ENCODE measurements at places on chromosomes 16 and 17.
A peak's percentile ranks its signal among the peaks of the same experiment; 100 is the strongest.

GRCh38 chr16:88523309-88524161 is 46.7 kb upstream of the ZC3H18 start:
- DNase-seq: no peak

DNA sequence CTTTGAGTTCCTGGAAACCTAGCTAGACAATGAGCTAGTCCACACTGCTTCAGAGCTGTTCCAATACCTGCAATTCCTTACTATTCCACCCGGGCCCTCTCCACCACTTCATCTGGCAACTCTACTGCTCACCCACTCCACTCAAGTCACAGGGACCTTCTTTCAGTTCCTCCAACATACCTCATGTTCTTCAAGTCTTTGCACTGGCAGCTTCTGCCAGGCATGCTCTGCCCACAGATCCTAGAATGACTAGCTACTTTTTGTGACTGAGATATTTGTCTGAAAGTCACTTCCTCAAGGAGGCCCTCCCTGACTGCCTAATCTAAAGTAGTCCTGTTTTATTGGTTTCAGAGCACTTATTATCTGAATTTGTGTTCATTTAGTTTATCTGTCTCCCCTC is 86.4 kb downstream of the TEX14 start:
- DNase-seq: no peak

- peak; percentile 61 for DNase-seq
Observed at GRCh38 chr16:88700636-88701482, 5.3 kb downstream of the RNF166 start.

DNA sequence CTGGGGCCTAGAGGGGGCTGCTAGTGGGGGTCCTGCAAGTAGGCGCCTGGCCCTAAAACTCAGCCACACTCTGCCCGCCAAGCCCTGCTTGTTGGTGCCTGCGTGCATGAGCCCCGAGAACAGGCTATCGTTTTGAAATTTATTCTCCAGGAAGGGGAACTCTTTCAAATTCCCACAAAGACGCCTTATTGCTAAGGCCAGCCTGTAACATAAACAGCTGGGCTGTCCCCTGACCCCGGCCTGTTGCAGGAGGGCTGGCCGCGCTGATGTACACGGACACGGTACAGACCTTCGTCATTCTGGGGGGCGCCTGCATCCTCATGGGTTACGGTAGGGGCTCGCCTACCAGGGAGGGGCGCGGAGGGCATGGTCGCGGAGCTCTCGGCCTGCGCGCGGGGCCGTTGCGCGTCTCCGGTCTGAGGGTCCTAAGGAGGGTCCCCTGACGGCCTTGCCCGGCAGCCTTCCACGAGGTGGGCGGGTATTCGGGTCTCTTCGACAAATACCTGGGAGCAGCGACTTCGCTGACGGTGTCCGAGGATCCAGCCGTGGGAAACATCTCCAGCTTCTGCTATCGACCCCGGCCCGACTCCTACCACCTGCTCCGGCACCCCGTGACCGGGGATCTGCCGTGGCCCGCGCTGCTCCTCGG is 4.3 kb downstream of the SLC5A2 start:
- no peak for DNase-seq

DNA sequence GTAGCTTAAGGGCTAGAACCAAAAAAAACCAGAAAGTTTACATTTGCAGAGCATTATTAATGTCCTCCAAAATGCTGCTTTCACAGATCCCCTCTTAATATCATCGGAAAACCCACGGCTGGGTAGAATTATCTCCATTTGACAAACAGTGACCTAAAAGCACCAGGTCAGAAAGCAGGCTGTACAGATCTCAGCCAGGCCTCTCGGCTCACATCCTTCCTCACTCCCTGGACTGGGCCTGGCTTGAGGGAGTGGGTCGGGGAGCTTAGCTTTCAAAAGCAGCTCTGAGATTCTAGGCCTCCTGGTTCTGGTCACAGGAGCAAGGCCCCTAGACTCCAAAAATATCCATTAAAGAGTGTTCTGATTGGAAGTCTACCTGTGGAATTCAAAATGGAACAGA is 9.1 kb upstream of the SLC12A3 start:
- no peak for DNase-seq

DNA sequence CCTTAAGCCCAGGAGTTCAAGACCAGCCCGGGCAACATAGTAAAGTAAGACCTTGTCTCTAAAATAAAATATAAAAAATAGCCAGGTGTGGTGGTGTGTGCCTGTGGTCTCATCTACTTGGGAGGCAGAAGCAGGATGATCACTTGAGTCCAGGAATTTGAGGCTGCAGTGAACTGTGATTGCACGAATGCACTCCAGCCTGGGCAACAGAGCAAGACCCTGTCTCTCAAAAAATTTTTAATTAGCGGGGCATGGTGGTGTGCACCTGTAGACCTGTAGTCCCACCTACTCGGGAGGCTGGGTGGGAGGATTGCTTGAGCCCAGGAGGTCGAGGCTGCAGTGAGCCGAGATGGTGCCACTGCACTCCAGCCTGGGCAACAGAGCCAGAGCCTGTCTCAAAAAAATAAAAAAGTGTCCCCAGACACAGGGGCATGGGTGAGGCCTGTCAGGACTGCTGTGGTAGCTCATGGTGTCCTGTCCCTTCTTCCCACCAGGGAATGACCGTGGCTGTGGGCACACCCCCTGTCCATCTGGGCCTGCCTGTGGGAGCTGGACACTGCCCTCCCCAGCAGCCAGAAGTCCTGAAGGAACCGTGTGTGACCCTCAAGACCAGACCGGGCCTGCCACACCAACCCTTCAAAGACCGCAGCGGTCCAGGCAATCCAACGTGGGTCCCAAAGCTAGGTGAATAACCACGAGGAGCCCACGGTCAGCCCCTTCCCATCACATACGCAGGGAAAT is 30.8 kb upstream of the GAA start:
- DNase-seq: no peak

GRCh38 chr17:81923302-81924260 is 4.0 kb downstream of the MAFG start:
- DNase-seq: peak; percentile 81

DNA sequence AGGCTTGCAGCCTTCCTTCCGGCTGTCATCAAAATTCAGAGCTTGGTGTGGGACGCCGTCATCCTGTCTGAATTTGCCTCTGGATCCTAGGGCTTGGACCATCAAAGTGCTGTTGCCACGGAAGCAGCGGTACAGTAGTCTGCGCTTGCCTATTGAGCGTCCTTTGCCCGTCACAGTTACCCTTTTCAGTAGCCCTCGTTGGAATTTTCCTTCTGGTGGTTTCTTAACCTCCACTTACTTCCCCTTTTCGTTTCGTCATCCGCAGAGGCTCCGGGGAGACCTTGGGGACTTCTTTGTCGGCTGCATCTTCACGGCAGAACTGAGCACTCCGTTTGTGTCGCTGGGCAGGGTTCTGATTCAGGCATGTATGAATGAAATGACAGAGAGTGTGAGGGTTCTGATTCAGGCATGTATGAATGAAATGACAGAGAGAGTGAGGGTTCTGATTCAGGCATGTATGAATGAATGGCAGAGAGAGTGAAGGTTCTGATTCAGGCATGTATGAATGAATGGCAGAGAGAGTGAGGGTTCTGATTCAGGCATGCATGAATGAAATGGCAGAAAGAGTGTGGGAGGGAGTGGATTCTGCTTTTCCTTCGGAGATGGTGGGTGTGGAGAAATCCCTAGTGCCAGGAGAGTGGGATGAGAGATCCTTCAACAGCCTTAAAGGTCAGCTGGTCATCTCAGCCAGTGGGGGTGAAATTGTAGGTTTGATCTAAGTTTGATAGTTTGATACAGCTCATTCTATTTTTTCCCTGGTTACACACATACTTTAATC is 8.0 kb downstream of the TLCD3A start:
- no peak for DNase-seq

GRCh38 chr17:45098081-45098868 is 34.0 kb downstream of the PLCD3 start:
- peak; percentile 25 for DNase-seq

DNA sequence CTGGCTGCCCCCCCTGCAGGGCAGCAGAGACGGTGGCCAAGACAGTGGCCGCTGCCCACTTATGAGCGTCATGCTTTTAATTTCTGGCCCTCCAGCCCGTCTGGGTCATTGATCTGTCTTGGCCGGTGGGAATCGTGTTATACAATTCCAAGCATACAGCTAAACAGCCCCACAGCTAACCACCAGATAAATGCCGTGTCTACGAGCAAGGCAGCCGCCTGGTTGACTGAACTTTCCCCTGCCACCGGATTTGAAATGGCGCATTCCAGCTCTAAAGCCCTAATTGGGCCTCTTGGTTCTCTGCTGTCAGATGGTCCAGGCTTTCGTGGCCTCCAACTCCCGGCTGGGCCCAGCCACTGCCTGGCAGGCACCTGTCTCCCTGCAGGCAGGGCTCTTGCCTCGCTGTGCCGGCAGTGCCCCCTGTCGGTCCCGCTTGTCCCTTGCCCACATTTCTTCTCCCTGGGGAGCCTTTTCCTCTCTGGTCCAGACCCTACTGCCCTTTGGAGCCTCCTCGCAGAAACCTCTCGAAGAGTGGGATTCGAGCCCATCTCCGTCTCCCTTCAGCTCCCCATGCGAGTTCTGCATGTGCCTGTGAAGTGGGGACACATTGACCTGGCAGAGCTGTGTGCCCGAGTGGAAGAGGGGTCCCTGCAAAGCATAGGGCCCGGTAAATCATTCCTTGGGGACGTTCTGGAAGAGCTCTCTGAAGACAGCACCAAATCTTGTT is 1.8 kb upstream of the RBFOX3 start:
- DNase-seq: no peak

DNA sequence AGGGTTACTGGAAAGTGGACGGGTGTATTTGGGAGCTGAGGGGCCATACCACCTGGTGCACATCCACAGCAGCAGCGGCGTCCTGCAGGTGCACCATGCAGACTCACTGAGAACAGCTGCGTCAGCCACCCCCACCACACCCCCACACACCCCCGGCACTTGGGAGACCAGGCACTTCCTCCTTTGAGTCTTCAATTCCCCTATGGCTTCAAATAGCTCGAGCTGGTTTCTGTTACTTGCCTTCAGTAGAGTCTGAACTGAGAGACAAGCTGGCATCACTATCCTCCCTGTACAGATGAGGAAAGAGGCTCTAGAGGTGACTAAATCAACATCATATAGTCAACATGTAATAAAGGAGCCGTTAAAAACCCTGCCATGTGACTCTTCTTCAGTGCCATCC is 15.4 kb downstream of the CUEDC1 start:
- DNase-seq: no peak

DNA sequence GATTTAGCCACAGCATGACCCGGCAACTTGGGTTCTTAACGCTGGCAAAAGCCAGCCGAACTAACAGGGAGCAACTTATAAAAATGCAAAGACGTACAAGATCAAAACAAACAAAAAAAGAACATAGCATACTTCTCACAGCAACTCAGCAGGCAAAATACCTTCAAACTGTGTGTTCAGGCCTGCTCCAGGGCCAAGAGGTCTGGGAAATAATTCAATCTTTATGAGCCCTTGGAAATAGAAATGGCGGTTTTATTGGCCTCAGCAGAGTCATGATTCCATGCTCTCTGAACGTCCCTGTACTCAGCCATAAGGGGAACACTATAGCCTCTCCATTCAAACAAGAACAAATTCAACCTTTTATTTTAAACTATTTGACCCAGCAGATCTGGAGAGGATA is 101.3 kb upstream of the C17orf78 start:
- DNase-seq: no peak

DNA sequence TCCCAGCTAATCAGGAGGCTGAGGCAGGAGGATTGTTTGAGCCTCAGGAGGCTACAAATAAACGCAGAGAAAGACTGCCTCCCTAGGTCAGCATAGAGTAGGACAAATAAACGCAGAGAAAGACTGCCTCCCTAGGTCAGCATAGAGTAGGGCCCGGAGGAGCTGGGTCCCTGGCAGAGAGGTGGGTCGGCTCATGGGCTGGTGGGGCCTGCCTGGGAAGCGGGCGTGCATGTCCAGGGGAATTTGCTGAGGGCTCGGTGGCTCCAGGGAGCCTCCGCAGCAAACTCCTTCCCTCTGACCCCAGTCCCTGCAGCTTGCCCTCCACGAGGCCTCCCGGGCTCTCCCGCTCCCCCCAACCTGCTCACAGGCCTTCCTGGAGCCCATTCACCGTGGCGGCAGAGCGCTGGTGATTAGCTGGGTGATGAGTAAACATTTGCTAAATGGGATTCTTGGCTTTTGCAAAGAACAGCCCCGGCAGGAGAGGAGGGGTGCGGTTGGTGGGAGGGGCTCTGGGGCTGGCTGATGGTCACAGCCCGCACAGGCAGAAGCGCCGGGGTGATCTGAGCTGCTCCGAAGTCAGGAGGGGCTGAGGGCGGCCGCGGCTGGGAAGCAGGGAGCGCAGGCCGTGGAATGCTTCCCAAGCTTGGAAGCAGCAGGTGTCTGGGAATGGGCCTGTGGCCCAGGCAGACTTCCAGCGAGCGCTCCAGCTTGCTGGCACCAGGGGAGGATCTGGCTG is 93.1 kb downstream of the RTN4RL1 start:
- DNase-seq: peak; percentile 49

- peak; percentile 36 for DNase-seq
Observed at GRCh38 chr16:72371307-72372086, 199.5 kb upstream of the PMFBP1 start.

GRCh38 chr16:54455030-54455725 is 168.6 kb upstream of the IRX3 start:
- DNase-seq: no peak

DNA sequence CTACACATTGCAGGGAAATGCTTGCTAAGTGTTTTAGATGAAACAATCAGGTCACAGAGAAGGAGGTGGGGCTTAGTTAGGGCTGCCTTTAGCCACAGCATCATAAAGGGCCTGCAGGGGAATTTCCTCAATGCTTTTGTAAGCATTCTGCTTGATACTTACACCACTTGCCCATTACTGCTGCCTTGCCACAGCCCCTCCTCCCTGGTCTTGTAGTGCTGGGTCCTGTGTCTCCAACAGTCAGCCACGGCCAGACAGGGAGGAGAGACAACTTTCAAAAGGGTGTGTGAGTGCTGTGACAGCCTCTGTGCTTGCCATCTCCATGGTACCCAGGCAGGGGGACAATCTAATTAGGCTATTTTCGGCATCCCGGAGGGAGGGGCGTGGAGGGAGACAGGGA is 111.2 kb downstream of the SHISA9 start:
- no peak for DNase-seq

GRCh38 chr17:39393736-39394135 is 7.7 kb downstream of the FBXL20 start:
- DNase-seq: no peak

- peak; percentile 35 for DNase-seq
Observed at GRCh38 chr17:32267690-32268205, 2.1 kb downstream of the RHBDL3 start.

- no peak for DNase-seq
Observed at GRCh38 chr17:73896966-73897365, 252.7 kb upstream of the SDK2 start.

All from epithelial cell of esophagus (primary cell).